H4 (cell line): ENCODE measurements at places on chromosomes 5 and 9. TPM values are rescaled to one million over a fixed set of nuclear protein-coding genes. Genes with fewer than 3 reads are reported as not detected.
A peak's percentile ranks its signal among the peaks of the same experiment; 100 is the strongest.

DNA sequence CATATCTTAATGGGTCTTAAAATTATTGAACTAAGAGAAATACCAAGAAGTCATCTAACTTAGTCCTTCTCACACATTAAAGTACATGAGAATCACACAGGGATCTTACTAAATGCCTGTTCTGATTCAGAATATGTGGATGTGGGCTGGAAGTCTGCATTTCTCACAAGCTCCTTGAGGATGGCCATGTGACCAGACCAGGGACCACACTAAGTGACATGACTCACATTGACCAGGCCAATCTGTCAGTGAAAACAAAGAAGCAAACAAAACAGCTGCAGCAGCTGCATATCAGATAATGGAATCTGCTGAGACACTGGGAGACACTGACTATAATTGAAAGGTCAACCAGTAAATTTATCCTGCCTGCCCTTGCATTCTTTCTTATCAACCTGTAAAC lies 110.5 kb downstream of the ADAMTS12 start:
- DNase-seq: peak; percentile 78

DNA sequence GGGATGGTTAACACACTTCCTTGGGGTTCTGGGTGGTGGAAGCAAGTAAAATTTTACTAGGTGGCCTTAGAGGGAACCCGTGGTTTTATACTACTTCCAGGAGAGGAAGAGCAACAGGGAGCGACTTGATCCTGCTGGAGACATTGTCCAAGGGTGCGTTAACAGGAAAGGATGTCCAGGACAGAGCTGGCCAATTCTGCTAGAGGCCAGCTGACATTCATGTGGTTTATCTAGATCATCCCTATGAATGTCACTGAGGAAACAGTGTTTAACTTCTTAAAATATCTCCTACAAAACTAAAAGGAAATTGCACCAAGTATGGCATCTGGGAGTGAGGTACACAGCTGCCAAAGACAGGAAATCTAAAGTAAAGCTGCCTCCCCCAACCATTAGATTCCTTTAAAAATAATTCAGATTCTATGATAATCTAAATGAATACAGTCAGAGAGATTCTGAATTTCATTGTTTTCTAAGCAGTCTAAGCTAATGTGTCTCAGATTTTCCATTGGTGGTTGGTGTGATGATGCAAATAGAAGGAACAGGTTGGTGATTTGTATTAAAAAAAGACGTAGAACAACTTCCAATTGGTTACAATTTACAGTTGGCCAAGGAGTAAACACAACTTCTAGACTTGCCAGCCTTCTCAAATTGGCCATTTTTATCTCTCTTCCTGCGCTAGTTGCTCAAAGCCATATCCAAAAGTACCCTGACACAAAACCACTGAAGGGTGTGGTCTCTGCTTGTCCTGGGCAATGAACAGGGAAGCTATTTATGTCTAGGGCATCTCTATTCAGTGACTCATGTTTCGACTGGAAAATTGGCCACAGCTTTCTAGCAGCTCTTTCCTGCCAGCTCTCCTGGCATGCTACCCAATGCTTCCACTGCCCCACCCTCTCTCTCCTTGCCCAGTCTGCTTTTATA lies 574.7 kb upstream of the MEF2C start:
- DNase-seq: peak; percentile 96

- DNase-seq: no peak
These were observed 83.4 kb upstream of the PCA3 start for GRCh38 chr9:76680716-76681425.

- no peak for DNase-seq
These were observed 113.5 kb upstream of the PCA3 start for GRCh38 chr9:76650692-76651091.

DNA sequence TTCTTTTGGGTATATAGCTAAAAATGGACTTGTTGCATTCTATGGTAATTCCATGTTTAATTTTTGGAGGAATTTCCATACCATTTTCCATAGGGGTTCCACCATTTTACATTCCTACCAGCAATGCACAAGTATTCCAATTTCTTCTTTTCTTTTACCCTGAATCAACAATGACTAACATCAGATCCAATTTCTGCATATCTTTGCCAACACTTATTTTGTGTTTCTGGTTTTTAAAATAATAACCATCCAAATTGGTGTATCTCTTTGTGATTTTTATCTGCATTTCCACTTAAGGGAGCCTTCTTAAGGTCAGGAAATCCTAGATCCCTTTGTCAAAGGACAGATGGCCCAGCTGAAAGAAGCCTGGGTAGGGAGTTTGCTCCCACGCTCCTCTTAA lies 29.5 kb upstream of the SMU1 start:
- DNase-seq: no peak

DNA sequence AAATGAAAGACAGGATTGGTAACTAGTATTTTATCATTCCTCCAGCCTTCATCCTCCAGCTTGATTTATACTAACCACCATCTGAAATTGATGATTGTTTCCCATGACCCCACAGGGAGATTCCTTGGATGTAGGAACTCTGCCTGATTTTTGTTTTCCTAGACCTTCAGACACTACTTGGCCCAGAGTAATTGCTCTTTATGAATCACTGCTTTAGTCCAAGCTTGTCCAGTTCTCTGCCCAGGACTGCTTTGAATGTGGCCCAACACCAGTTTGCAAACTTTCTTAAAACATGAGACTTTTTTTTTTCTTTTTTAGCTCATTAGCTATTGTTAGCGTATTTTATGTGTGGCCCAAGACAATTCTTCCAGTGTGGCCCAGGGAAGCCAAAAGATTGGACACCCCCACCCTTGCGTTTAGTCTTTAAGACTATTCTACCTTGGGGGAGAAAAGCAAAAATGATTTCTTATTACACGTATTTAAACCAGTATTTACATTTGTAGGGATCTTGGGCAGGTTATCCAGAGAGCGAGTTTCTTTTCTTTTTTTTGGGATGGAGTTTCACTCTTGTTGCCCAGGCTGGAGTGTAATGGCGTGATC lies 18.4 kb downstream of the BASP1 start:
- DNase-seq: no peak

Gene NDST1
- total RNA-seq: 18.8 and 26.6 TPM in 2 replicates

Gene INSL4
- not detected in 2 replicates for total RNA-seq

Gene UNC5A
- 0.56 and 1.6 TPM in 2 replicates for total RNA-seq

DNA sequence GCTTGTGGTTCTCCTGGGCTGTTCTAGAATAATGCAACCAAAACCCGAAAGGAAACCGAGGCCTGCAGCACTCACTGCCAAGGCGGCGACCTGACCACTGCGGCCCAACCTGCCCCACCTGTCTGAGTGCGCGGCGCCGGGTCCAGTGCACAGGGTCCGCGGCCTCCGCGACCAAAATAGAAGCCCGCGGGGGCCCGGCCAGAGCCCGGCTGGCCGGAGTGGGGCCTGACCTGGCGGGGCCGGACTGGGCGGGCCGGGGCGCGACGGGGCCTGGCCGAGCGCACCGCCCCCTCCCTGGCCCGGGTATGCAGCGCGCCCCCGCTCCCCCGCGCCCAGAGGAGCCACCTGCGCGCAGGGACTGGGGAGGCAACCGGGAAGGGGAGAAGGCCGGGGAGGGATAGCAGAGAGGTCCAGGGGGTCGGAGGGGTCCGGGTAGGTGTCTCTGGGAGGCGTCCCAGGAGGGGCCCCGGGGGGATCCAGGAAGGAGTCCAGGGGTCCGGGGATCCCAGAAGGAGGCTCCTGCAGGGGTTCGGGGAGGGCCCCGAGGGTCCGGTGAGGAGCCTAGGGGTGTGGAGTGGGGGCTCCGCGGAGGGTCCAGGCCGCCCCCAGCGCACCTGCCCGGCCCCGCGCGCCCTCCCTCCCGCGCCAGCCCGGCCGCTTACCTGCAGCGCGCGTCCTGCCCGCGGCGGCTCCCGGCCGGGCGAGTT lies 503 bp downstream of the SEMA4D start:
- DNase-seq: no peak

DNA sequence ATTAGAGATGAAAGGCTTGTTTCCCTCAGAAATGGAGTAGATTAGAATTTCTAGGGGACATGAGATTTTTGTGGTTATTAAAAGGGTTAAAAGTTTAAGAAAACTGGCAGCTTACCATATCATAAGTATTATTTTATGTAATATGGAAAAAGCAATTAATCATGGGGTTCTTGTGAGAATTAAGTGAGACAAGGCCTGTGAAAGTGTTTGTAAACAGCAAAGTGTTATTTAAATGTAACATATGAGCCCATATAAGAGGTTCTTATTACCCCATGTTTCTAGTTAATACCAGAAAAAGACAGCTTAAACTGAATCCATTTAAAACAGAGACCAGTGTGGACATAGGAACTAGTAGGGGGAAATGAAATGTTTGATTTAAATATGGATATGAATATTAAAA lies 241.1 kb upstream of the PIK3R1 start:
- DNase-seq: no peak

Gene BAAT
- total RNA-seq: not detected in 2 replicates

DNA sequence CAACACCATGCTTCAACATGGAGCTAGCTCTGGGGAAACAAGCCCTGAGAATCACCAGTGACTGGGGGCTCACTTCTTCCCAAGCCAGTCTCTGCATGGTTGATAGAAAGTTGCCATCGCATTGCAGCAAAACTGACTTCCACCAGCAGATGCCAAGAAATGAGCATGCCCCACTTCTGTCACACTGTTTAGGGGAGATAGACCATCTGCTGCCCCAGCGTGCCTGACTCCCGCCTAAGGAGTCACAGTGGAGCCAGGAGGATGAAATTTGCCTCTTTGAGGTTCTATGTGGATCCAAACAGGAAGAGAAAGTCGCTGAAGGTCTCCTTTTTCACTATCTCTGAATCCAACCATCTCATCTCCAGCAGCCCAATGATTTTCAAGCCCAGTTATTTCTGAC lies 116.7 kb upstream of the SLIT3 start:
- no peak for DNase-seq

GRCh38 chr5:100760688-100761087 lies 142.4 kb downstream of the ST8SIA4 start:
- no peak for DNase-seq

GRCh38 chr5:69504036-69504435 lies 11.4 kb downstream of the OCLN start:
- no peak for DNase-seq

DNA sequence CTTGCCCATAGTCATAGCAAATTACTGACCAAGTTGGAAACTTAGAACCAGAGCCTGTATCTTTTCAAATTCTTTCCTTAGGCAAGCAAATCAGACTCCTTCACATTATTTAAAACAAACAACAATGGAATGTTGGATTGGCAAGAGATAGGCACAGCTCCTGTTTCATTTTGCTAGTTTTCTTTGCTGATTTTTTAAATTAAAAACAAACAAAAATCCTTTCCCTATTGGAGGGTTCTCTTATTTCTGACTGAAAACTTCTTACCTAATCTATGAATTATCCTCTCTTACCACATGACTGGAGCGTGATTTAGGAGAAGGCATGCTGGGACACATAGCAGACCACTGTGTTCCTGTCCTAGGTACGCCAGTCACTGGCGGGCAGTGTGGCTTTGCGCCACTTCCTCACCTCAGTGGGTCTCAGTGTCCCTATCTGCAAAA lies 63.0 kb downstream of the TTC39B start:
- DNase-seq: peak; percentile 41

GRCh38 chr9:106969696-106970095 lies 106.7 kb downstream of the ZNF462 start:
- no peak for DNase-seq

DNA sequence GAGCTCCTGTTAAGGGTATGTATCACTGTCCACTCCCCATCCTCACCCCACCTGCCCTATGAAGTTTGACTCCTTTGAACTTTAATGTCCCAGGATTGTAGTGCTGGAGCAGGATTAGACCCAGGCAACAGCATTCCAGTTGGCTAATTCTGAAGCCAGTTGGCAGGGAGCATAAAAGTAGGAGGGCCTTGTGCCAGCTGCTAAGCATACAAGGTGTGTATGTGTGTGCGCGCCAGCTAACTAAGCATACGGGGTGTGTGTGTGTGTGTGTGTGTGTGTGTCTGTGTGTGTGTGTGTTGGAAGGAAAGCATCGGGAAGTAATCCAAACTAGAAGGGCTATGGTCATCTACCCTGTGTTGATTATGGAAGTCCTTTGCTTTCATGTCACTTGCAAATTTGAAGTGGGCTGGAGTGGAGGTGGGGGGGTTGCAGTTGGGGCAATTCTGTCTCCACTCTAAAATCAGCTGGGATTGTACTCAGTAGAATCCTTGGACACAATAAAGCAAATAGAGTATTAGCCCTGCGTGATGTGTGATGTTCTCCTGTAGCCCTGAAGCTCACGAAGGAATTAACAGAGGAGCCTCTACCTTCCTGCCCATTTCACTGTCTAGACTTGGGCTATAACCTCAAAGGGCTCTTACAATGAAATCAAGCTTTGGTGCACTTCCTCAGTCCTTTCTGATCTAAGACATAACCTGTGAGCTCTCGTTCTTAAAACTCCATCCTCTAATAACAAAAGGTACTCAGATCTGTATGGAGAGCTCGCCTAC lies 26.9 kb downstream of the HMGCR start:
- DNase-seq: peak; percentile 8

Gene PCDH12
- not detected in 2 replicates for total RNA-seq

DNA sequence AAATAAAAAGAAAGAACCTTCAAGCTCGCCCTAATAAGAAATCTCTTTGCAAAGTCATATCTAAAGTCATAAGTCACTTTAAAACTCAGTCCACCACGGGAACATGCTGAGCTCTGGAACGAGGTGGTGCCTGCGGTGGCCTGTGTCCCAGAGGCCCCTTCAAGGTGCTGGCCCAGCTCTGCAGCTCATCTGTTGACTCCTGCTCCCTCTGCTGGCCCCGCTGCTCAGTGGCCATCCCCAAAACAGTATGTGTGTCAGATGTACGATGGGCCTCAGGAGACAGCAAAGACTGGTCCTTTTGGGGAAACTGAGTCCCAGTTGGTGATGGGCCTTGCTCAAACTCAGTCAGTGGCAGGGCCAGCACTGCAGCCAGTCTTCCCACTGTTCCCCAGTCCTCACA lies 22.8 kb upstream of the FOXB2 start:
- peak; percentile 43 for DNase-seq

- no peak for DNase-seq
These were observed 8.1 kb downstream of the ARPC5L start for GRCh38 chr9:124869986-124870560.

DNA sequence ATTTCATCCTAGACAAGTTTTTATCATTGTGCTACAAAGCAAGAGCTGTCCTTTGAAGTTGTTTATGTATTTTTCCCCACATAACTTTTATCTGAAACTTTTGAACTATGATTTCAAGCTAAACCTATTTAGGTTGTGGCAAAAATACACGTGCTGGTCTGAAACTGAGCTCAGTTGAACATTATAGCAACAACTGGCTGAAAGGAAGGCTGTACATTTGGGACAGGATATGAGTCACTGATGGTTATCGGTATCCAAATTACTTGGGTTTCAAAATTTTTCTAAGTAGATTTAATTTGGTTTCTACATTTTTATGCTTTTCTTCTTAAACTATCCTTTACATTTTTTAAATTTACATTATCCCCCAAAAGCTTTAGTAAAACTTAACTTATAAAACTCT lies 627.3 kb upstream of the NUDT12 start:
- DNase-seq: peak; percentile 85

Gene GTF3C5
- 52.5 and 54.6 TPM in 2 replicates for total RNA-seq

Gene SH3TC2
- total RNA-seq: 0.95 and 2.1 TPM in 2 replicates

Gene TRIM7
- 0.10 and 0.27 TPM in 2 replicates for total RNA-seq

Gene CATSPER3
- 0.08 TPM in 1 of 2 replicates, not detected in the other for total RNA-seq

DNA sequence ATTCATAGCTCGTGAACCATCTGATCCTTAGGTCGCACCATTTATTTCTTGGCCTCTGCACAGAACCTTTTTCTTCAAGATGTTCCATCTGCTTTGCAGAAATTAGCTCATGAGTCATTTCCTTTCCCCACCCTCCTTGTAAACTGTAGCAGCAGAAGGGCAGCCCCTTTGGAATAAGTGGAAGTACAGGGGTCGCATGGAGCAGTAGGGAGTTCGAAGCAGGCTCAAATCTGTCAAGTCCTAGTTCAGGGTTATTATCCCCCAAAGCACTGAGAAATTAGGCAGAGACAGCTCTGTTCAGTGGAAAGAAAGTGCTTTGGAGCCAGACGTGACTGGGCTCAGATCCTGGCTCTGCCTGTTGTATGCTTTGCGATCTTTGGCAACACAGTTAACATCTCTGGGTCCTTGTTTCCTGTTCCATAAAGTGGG lies 84.2 kb downstream of the SGCD start:
- DNase-seq: no peak
